CD4-positive, alpha-beta T cell treated with Interleukin-6 at 100 ng/mL for 8 hours (primary cell): ENCODE measurements at places on chromosomes 1 and 21.
A peak's percentile ranks its signal among the peaks of the same experiment; 100 is the strongest.

DNA sequence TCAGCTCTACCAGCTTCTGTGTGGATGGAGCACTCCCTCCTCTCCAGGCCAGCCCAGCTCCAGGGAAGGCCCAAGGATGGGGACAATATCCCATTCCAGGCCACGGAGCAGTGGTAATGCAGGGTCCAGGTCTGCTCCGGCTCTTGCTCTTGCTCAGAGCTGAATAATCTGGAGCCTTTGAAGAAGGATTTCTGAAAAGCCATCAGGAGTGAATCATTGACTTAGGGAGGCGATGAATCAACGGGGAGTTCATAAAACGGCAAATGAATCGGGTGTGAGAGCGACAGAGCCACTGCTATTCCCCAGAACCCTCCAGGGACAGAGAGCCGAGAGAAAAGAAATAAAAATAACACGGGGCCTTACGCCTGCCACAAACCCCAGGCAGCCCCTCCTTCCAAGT lies 7.7 kb downstream of the POU3F1 start:
- no peak for DNase-seq

- DNase-seq = no peak
These were observed 78.2 kb downstream of the GPR88 start for GRCh38 chr1:100616121-100616621.

DNA sequence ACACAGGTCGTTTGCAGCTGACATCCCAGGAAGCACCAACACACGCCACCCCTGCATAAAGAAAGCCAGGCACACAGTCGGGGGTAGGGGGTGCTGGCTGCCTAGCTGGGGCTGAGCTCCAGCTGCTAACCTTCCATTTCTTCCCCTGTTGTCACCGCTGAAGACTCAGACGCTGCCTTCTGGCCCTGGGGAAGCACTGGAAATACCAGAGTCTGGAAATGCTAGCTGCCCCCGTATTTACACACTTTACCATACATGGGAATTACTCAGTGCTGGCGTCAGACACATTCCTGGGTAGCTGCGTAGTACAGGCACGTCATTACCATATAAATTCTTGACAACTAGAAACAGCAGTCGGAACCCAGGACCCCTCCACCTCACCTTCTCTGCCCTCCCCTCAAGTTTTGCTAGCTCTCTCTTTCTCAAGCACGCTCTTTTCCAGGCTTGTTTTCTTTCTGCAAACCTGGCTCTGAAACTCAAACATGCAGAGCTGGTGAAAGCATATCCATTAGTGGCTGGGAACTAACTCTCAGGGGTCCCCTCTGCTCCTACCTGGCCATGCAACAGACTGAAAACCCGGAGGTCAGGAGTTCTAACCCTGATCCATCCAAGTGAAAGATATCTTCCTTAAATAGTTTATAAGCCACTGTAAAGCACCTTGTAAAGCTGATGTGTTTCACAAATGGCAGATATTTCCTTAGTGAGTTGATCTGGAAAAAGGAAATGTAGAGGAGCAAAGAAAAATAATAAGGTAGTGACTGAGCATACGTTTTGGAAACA lies 3.3 kb downstream of the CSRP1 start:
- DNase-seq = no peak

GRCh38 chr1:181044449-181044966 lies 10.7 kb downstream of the MR1 start:
- peak; percentile 14 for DNase-seq

DNA sequence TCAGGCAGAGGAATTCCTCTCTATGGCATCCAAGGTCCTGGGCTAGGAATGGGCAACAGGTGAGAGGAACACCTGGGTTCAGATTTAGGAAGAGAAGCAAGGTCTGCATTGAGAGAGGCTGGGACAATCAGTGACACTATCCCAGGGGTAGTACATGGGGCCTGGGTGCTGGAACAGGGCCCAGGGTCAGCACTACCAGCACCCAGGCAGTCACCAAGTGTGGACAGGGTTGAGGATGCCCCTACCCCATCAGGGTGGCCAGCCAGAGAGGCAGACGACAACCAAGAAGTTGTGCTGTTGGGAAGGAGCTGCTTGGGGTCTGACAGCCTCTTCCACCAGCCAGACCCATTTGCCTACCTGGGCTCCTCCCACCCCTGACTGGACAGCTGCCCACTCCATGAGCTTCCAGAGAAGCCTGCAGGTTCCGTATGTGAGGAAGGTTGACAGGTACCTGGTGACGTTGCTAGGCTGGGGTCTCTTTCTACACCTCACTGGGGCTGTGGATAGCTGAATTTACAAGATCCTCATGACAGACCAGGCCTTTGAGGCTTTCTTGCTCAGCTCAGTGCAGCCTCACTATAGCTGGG lies 13.9 kb downstream of the CYP4A11 start:
- no peak for DNase-seq

DNA sequence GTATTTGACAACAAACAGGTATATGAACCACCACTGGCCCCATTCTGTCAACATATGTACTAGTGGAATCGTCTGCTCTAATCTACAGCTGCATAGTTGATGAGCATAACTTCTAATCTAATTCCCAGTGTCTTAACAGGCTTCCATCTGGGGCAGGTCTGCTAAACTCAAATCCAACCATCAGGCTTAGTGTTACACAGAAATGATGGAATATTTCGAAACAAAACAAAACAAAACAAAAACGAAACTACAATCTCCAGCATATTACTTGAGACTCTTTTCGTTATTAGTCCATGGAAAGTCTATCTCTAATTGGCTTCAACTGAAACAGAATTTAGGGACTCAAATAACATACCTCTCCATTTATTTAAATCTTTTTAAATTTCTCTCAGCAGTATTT lies 37.6 kb downstream of the DIPK1A start:
- DNase-seq = no peak

GRCh38 chr1:107477233-107477632 lies 336.4 kb downstream of the NTNG1 start:
- no peak for DNase-seq

- DNase-seq = no peak
These were observed 828.2 kb upstream of the NCAM2 start for GRCh38 chr21:20169812-20170576.

GRCh38 chr1:9417695-9418094 lies 121.6 kb upstream of the SLC25A33 start:
- DNase-seq = peak; percentile 44

GRCh38 chr1:23392125-23392855 lies 22.7 kb upstream of the ZNF436 start:
- no peak for DNase-seq

DNA sequence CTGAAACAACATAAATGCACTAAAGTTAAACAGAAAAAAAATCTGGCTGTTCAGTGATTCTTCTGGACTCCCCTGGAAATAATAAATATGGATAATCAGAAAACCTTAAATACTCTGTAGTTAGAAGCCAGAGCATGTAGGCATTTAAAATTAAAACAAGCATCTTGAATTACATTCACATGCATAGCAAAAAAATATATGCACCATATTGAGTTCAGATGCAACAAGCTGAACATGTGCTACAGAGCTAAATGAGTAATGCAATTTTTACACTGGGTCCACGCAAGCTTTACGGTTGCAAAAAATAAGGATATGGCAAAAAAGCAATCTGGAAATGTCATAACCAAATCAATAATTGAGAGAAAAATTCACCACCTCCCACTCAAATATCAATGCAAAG lies 11.5 kb upstream of the KCNT2 start:
- DNase-seq = no peak
